ENCODE measurements at places on chromosomes 7 and 10.

DNA sequence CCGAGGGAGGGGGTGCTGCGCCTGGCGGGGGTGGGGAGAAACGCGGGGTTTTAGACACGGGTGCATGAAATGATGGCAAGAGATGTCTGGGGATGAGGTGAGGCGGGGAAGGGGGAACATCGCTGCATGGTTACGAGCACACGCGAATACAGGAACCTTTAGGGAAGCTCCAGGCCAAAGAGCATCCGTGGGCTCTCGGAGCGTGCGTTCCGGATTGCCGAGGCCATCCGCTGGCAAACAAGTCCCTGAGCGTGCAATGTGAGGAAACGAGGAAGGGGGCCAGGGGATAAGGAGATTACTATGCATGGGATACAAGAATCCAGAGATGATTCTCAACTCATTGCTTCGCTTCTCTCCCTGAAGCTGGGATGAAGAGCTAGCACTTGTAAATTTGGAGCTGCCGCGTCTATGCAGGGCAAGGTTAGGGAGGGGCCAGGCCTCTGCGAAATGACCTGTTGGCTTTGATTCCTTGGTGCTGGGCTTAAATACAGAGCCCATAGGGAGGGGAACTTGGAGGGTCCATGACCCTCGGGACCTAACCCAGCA is 520 bp upstream of the WNT2 start:
- H3K4me3 ChIP-seq = no peak overlapping the region
- no peak overlapping the region for H3K27ac ChIP-seq
- peaks cover 74% of the 10 kb centered on the region for H3K27me3 ChIP-seq
- H3K4me1 ChIP-seq = peaks cover 3% of the 10 kb centered on the region
- no peak for DNase-seq

DNA sequence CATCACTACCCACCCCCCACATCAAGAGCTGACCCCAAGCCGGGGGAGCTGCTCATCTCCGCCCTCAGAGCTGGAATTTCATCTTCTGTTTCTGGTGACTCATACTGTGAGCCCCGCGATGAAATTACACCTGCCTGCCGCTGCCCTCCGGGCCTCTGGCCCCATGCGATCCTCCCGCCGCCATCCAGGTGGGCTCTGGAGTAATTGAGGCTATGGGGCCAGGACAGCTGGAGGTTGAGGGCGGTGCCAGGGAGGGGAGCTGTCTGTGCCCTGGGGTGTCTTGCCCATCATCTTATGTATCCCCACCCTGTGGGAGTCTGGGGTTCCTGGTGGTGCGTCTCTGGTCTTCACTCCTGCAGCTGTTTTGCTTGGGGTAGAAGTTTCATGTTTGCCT is 9.0 kb downstream of the GTF2IRD1 start:
- no peaks in the 10 kb centered on the region for H3K36me3 ChIP-seq
- no peak overlapping the region for H3K4me3 ChIP-seq

DNA sequence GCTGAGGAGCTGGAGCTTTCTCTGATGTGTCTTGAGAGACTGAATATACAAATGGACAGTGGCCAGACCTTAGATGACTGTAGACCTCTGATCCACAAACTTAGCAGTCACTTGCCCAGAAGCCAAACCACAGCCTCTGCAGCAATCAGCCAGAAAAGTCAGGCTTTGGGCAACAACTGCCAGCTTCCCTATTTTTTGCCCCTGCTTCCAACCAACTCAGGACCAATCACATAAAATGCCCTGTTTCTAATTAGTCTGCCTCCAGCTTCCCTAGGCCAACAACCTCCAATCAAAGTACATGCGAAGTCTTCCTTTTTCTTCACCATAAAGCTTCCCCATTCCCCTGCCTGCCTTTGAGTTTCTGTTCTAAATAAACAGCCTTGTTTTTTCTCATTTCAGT is 37.8 kb upstream of the CACUL1 start:
- H3K27ac ChIP-seq = no peak overlapping the region
- peaks cover 48% of the 10 kb centered on the region for H3K27me3 ChIP-seq
- no peaks in the 10 kb centered on the region for H3K4me1 ChIP-seq
- no peaks in the 10 kb centered on the region for H3K36me3 ChIP-seq
- DNase-seq = no peak
- no peak overlapping the region for H3K4me3 ChIP-seq

DNA sequence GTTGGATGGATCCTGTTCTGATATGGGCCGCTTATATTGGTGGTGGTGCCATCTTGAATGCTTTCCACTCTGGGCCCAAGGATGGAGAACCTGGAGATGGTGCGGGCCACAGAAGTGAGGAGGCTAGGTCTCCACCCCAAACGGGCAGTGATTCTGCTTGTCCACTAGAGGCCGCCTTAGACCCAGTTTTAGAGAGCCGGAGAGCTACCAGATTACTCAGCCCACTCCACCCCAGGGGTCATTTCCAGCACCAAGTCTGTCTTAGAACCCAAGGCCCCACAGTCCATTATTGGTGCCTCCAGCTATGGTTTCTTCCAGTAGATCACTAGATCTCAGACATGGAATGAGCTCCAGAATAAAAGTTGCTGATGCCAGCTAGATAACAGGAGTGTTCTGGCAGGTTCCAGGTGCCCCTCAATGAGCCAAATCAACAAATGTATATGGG is 11.8 kb upstream of the CAMK2G start:
- H3K27me3 ChIP-seq = no peaks in the 10 kb centered on the region
- peaks cover 11% of the 10 kb centered on the region for H3K4me1 ChIP-seq
- H3K36me3 ChIP-seq = no peaks in the 10 kb centered on the region
- no peak overlapping the region for H3K4me3 ChIP-seq
- peak; percentile 57 for DNase-seq
- H3K27ac ChIP-seq = no peak overlapping the region

GRCh38 chr7:778968-779451 is 51.9 kb upstream of the PRKAR1B start:
- peaks cover 8% of the 10 kb centered on the region for H3K36me3 ChIP-seq
- DNase-seq = no peak
- H3K27me3 ChIP-seq = no peaks in the 10 kb centered on the region

DNA sequence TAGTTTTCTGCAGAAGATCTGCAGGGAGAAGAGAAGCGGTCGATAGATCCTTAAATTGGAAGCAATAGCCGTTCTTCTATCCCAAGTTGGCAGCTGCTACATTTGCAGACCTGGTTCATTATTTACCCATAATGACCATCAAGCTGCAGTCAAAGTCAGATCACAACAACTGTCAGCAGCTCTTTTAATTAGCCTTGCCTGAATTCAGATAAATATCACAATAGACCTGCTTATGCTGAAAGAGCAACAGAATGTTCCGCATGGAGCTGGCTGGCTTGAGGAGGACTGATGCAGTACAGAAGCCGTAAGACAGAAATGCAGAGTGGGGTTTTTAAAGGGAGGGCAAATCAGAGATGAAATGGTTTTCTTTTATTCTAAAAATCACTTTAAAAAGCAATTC is 109.4 kb downstream of the HIBADH start:
- no peak overlapping the region for H3K4me3 ChIP-seq
- DNase-seq = no peak
- H3K27ac ChIP-seq = no peak overlapping the region
- H3K27me3 ChIP-seq = no peaks in the 10 kb centered on the region
- no peaks in the 10 kb centered on the region for H3K36me3 ChIP-seq
- H3K4me1 ChIP-seq = no peaks in the 10 kb centered on the region

GRCh38 chr10:126939706-126940105 is 34.5 kb downstream of the DOCK1 start:
- no peak overlapping the region for H3K4me3 ChIP-seq
- H3K27ac ChIP-seq = no peak overlapping the region
- H3K36me3 ChIP-seq = no peaks in the 10 kb centered on the region
- H3K27me3 ChIP-seq = no peaks in the 10 kb centered on the region

DNA sequence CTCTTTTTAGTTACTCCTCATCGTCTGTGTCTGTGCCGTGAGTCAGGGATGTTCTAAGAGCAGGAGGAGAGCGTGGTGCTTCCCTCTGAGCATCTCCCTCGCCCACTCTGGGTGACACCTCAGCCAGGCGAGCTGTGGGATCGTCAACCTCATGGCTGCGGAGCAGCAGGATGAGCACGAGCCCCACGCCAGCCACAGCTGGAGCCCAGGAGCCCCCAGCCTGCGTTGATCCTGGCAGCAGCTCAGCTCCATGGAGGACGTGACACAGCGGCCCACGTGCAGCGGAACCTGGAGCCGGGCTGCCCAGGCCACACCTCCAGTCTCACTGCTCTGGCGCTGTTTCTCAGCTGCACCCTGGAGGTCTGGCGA is 512.0 kb downstream of the PTPRN2 start:
- no peaks in the 10 kb centered on the region for H3K36me3 ChIP-seq
- H3K4me1 ChIP-seq = no peaks in the 10 kb centered on the region
- no peak for DNase-seq
- H3K27me3 ChIP-seq = no peaks in the 10 kb centered on the region
- H3K4me3 ChIP-seq = no peak overlapping the region

DNA sequence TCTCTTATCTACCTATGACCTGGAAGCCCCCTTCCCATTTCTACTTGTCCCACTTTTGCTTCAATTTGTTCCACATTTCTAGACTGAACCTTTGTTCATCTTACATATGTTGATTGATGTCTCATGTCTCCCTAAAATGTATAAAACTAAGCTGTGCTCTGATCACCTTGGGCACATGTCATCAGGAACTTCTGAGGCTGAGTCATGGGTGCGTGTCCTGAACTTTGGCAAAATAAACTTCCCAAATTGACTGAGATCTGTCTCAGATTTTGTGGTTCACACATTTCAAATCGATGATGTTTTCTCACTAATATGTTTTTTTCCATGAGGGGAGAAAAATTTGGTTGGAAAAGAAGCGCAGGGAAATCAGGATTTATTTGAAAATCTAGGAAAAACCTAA is 406.2 kb upstream of the LRRTM3 start:
- H3K27me3 ChIP-seq = no peaks in the 10 kb centered on the region
- DNase-seq = no peak
- H3K27ac ChIP-seq = no peak overlapping the region
- no peaks in the 10 kb centered on the region for H3K36me3 ChIP-seq
- H3K4me1 ChIP-seq = no peaks in the 10 kb centered on the region

DNA sequence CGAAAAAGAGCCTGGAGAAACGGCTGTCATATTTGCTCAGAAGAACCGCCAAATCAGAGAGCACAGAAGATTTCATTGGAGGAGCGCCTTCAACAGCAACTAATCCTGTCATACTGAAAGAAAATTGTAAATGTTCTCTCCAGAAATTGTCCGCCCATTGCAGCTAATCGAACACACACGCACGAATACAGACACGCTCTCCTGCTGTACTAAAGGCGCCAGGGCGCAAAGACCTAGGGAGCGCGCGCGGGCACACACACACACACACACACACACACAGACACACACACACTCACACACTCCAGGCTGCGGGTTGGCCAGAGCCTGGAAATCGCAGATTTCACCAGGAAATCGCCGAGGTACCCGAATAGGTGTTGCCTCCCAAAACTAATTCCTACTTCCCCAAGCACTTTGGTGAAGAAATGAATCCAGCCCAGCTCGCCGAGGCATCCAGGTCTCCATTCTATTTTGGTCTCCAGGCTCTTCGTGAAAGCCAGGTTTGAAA is at the start of gene CHRM2:
CHRM2 (plus strand) TSS at position 157 of the 505 bp plus-strand sequence. CDS start 146,214 bp downstream, outside the sequence.
- H3K36me3 ChIP-seq = no peaks in the 10 kb centered on the region
- peaks cover 32% of the 10 kb centered on the region for H3K27me3 ChIP-seq
- no peak within 1 kb of the TSS for H3K27ac ChIP-seq
- no peaks in the 10 kb centered on the region for H3K4me1 ChIP-seq
- DNase-seq = no peak
- no peak within 1 kb of the TSS for H3K4me3 ChIP-seq

GRCh38 chr7:21939136-21939857 is 6.4 kb downstream of the CDCA7L start:
- DNase-seq = no peak
- peaks cover 7% of the 10 kb centered on the region for H3K36me3 ChIP-seq
- H3K4me1 ChIP-seq = peaks cover 9% of the 10 kb centered on the region
- no peak overlapping the region for H3K4me3 ChIP-seq
- H3K27ac ChIP-seq = no peak overlapping the region
- H3K27me3 ChIP-seq = peaks cover 8% of the 10 kb centered on the region

- H3K27ac ChIP-seq = no peak overlapping the region
- DNase-seq = no peak
- no peaks in the 10 kb centered on the region for H3K4me1 ChIP-seq
- H3K4me3 ChIP-seq = no peak overlapping the region
- peaks cover 30% of the 10 kb centered on the region for H3K27me3 ChIP-seq
- no peaks in the 10 kb centered on the region for H3K36me3 ChIP-seq
Measured at GRCh38 chr7:95536656-95537311, 51.0 kb downstream of the ASB4 start.

- no peaks in the 10 kb centered on the region for H3K4me1 ChIP-seq
- no peak overlapping the region for H3K4me3 ChIP-seq
- H3K27ac ChIP-seq = no peak overlapping the region
- no peak for DNase-seq
Measured at GRCh38 chr7:119959811-119960210, 313.2 kb upstream of the KCND2 start.

GRCh38 chr7:147472556-147472955 is 1118.0 kb upstream of the C7orf33 start:
- H3K4me1 ChIP-seq = no peaks in the 10 kb centered on the region
- H3K27ac ChIP-seq = no peak overlapping the region
- no peak for DNase-seq
- no peak overlapping the region for H3K4me3 ChIP-seq
- no peaks in the 10 kb centered on the region for H3K27me3 ChIP-seq
- no peaks in the 10 kb centered on the region for H3K36me3 ChIP-seq

- peaks cover 5% of the 10 kb centered on the region for H3K4me1 ChIP-seq
- H3K27me3 ChIP-seq = no peaks in the 10 kb centered on the region
- no peak overlapping the region for H3K27ac ChIP-seq
- H3K4me3 ChIP-seq = no peak overlapping the region
- no peak for DNase-seq
Measured at GRCh38 chr7:129385598-129385997, 48.6 kb upstream of the STRIP2 start.

DNA sequence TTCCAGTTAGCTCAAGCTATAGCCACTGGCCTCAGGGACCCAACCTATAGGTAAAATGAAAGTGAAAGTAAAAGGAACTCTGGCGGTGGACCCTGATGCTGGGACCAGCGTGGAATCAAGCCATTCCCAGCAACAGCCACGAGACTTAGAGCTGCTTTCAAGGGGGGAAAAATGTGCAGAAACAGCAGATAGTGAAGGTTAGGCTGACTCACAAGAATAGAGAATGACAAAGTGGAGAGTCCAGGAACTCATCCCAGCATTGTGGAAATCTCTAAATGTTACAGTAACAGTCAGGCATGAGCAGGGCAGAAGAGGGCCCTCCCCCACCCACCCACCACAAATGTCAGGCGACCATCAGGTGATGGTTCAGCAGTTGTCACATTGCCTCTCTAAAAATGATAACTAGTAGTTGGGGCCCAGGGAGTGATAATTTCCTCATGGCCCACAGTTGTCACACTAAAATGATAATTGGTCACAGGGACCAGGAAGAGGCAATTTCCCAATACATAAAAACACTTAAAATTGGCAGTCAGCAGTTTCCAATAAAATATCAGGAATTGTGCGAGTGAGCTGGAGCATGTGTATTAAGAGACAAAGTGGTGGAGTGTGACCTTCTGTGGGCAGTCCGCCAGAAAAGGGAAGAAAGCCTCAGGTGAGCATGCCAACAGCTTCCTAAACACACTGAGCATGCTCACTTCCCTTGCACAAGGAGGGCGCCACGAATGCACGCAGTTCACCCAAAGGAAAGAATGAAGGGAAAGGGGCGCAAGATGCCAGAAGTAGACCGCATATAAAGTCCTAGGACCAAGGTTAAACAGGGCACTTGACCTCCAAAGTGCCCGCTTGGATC is 129.8 kb upstream of the PPP1R3A start:
- H3K27me3 ChIP-seq = no peaks in the 10 kb centered on the region
- H3K4me3 ChIP-seq = peak overlapping the region; percentile 79
- H3K36me3 ChIP-seq = no peaks in the 10 kb centered on the region
- peak overlapping the region; percentile 83 for H3K27ac ChIP-seq

Measured in central memory CD8-positive, alpha-beta T cell (primary cell).